ENCODE measurements at places on chromosomes 11 and 22. TPM values are rescaled to one million over a fixed set of nuclear protein-coding genes. Genes with fewer than 3 reads are reported as not detected.

Gene TRIM51
- not detected for total RNA-seq

Gene APOBEC3H
- 1.4 TPM for total RNA-seq

Gene CDHR5
- not detected for total RNA-seq

Gene SLC22A8
- total RNA-seq, result not detected

GRCh38 chr11:61963282-61964057 is 4.0 kb downstream of the FTH1 start:
- DNase-seq, result no peak
- peaks cover 22% of the 10 kb centered on the region for H3K4me1 ChIP-seq
- H3K4me3 ChIP-seq, result no peak overlapping the region
- H3K27ac ChIP-seq, result no peak overlapping the region
- peaks cover 56% of the 10 kb centered on the region for H3K36me3 ChIP-seq
- no peaks in the 10 kb centered on the region for H3K27me3 ChIP-seq

DNA sequence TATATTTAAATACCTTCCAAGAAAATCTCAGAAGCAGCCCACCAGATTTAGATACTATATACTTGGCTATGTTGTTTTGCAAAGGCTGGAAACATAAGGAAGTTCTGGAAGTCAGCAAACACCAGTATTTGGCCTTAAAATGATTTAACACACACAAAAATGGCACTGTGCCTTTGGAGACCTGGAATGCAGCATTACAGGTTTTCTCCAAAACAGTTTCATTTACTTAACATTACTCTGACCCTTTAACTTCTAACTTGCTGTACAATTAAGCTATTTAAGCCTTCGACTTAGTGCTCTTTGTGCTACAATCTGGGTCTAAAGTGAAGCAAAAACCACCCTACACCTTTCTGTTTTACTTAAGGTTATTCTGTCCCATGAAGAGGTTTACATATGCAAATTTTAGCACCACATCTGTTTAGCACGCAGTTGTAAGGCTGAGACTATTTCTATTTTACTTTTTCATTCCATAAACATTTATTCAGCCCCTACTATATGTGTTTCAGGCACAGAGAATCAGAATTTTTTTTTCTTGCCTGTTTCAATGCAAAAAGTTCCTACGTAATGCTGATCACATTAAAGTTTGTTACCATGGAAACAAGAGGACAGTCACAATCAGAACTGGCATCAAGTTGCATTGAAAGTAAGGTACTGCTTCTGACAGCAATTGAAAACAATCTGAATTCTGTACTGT is 70.3 kb downstream of the MAML2 start:
- no peaks in the 10 kb centered on the region for H3K27me3 ChIP-seq
- no peak overlapping the region for H3K27ac ChIP-seq
- no peaks in the 10 kb centered on the region for H3K4me1 ChIP-seq
- H3K36me3 ChIP-seq, result no peaks in the 10 kb centered on the region
- DNase-seq, result no peak

DNA sequence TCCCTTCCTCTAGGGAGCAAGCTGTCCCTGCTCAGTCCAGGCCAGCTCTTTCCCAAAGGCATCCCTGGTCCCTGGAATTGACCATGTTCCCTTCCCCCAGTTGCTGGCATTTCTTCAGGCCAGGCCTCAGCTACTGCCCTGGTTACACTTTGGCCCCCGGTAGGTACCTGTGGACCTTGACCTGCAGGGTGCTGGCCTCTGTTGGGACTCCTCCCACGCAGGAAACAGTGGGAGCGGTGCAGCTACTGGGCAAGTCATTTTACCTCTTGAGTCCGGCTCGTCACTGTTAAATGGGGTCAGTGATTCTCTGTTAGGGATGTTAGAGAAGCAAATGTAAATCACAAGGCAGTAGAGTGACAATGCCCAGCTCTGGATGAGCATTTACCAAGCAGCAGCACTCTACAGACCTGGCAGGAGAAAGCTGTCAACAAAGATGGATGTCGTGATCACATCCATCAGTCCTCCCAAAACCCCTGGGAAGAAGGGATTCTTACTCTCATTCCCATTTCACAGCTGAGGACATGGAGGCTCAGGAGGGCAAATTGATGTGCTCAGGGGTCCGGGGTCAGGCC is 16.9 kb downstream of the MYO7A start:
- H3K4me3 ChIP-seq, result no peak overlapping the region
- no peak for DNase-seq
- H3K4me1 ChIP-seq, result no peaks in the 10 kb centered on the region
- H3K27ac ChIP-seq, result no peak overlapping the region
- H3K27me3 ChIP-seq, result no peaks in the 10 kb centered on the region

GRCh38 chr11:131536159-131536558 is 165.7 kb downstream of the NTM start:
- DNase-seq, result no peak
- H3K4me1 ChIP-seq, result no peaks in the 10 kb centered on the region

- no peak overlapping the region for H3K27ac ChIP-seq
- no peaks in the 10 kb centered on the region for H3K27me3 ChIP-seq
- peaks cover 13% of the 10 kb centered on the region for H3K4me1 ChIP-seq
Observed at GRCh38 chr11:86571273-86571948, 101.0 kb downstream of the ME3 start.

DNA sequence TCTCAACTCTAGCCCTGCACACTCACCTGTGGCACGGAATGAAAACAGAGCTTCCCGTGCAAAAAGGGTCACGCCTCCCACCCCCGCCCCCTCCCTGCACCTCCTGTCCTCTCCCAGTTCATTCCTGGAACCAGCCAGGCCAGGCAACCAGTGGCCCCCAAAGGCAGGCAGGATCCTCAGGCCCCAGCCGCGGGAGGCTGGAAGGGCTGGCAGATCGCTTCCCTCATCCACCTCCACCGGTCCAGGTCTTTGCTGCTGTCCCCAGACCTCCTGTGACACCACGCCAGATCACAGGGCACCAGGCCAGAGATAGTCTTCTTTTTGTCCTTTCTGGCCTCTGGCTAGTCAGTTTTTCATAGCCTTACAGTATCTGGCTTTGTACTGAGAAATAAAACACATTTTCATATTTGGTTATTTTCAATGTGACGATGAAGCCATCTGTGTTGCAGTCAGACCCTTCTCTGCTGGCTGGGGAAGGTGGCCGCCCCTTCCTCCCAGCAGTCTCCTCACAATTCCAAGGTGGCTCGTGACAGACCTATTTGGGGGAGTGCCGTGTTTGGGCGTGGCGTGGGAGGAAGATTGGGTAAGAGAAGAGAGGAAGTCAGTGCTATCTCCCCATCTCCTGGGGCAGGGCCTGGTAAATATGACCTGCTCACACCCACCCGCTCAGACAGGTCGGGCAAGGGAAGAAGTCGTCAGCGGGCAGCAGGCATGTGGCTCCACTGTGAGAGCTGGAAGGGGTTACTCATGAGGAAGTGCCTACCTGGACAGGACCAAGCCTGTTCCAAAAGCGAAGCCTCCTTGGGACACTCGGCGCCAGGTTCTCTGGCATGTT is 9.1 kb downstream of the SSH3 start:
- DNase-seq, result no peak
- no peaks in the 10 kb centered on the region for H3K4me1 ChIP-seq
- no peak overlapping the region for H3K27ac ChIP-seq
- H3K4me3 ChIP-seq, result no peak overlapping the region
- H3K27me3 ChIP-seq, result no peaks in the 10 kb centered on the region
- H3K36me3 ChIP-seq, result peaks cover 44% of the 10 kb centered on the region

- H3K4me1 ChIP-seq, result peaks cover 38% of the 10 kb centered on the region
- H3K4me3 ChIP-seq, result no peak overlapping the region
- H3K27ac ChIP-seq, result no peak overlapping the region
- peaks cover 24% of the 10 kb centered on the region for H3K36me3 ChIP-seq
Observed at GRCh38 chr11:47516155-47516554, 36.8 kb downstream of the CELF1 start.

DNA sequence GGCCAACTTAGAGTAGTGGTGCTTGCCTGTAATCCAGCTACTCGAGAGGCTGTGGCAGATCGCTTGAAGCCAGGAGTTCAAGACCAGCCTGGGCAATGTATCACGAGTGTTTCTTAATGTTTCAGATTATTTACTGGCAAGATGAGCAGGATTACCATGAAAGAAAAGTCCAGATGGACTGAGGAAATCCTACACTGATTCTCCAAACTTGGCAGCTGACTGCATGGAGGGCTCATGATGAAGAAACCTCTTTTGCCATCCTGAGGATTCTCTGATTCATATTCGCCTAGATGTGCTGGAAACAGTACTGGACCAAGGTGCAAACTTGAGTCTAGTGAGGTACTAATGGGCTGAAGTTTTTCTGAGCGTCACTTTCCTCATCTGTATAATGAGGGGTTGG is 2.8 kb upstream of the SIDT2 start:
- peaks cover 9% of the 10 kb centered on the region for H3K4me1 ChIP-seq
- H3K4me3 ChIP-seq, result no peak overlapping the region
- H3K36me3 ChIP-seq, result no peaks in the 10 kb centered on the region
- H3K27me3 ChIP-seq, result no peaks in the 10 kb centered on the region
- no peak for DNase-seq

DNA sequence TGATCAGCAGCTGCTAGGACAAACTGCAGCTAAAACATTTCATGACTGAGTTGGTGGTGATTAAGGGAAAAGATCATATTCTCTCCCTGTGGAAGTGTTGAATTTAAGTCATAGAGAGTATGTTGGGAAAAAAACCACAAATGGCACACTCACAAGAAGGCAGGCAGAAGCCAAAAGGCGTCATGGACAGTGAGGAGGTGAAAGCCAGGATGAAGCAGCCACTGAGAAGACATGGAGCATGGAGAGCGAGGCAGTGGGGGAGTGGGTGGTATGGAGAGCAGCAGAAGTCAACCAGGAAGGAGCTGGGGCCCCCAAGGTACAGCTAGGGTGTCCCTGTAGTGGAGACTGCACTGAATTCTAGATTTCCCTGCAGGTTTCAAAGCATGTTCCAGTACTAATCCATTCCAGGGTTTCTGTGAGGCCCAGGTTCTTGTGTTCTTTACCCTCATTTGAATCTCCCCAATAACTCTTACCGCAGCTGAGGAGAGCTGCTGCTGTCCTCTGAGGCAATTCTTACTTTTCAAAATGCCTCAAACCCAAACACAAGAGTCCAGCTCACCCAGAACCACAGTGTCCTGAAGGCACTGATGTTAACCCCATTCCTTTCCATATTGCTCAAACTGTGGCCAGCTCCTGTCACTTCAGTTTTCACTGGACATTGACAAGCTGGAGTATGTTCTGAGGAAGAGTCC is 191.8 kb upstream of the E2F8 start:
- H3K36me3 ChIP-seq, result no peaks in the 10 kb centered on the region
- no peak for DNase-seq
- no peak overlapping the region for H3K4me3 ChIP-seq
- no peaks in the 10 kb centered on the region for H3K4me1 ChIP-seq

DNA sequence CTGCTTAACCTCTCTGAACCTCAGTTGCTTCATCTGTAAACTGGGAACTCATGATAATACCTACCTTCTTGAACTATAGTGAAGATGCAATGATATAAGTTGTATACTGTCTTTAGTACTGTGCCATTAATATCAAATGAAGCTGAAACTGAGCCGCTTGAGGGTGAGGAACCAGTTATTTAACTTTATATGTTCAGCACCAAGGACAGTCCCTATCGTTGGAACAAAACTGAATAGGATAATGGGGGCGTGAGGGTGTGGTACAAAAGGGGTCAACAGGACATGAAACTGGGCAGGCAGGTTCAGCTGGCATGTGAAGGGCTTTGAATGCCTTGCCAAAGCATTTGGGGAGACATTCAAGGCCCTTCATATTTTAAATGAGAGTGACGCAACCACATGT is 112.6 kb downstream of the C11orf91 start:
- no peak overlapping the region for H3K4me3 ChIP-seq
- H3K36me3 ChIP-seq, result no peaks in the 10 kb centered on the region
- no peaks in the 10 kb centered on the region for H3K4me1 ChIP-seq
- no peak for DNase-seq
- peaks cover 12% of the 10 kb centered on the region for H3K27me3 ChIP-seq
- H3K27ac ChIP-seq, result no peak overlapping the region

DNA sequence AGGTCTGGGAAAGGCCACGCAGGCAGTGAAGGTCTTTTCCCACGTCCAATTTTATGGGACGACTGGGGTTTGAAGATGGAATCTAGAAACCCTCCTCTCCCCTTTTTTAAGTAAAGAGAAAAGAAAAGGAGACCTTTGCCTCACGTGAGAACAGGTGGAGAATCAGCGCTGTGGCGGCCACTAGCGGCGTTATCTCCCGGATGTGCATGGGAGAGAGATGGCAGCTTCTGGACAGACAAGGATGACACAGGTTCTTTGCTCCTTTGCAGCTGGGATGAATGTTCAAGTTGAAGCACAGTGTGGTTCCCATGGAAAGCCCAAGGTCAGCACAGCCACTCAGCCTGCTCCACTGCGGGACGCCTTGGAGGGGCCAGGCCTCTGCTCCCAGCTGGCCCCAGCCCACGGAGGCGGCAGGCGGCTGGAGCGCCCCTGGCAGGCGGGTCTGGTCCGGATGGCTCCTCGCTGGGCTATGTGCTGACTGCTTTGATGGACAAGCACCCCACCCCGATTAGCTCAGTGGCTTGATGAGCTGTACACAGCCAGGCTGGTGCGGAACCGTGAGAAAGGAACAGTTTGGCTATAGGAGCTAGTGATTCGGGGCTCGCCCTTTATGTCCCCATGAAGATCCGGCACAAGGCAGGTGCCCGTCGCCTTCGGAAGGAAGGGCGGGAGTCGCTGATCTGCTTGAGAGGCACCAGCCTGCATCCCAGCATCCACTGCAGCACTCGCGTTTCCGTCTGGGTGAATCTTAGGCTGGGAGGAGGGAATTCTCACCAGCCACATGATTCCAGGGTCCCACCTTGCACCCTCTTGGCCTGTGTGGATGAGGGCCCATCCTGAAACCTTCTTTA is 14.5 kb upstream of the BID start:
- H3K4me1 ChIP-seq, result no peaks in the 10 kb centered on the region
- H3K27me3 ChIP-seq, result no peaks in the 10 kb centered on the region
- no peak for DNase-seq
- no peak overlapping the region for H3K4me3 ChIP-seq
- peaks cover 23% of the 10 kb centered on the region for H3K36me3 ChIP-seq

DNA sequence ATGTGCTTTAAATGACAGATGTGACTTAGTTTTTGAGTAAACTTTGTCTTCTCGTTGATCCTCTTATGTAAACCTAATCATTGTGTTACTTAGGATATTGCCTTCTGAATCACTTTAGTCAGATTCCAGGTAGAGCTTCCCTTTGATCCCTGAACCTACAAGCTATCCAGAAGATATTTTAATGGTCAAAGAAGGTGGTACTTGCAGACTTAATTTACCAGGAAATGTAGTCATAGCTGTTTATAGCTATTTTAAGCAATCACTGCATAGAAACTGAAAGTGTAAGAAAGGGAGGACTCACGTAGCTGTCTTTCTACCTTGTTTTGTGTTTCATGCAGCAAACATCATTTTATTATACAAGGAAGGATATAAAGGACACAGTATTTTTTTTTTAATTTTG is 189.5 kb downstream of the DDX10 start:
- peaks cover 6% of the 10 kb centered on the region for H3K4me1 ChIP-seq
- no peaks in the 10 kb centered on the region for H3K27me3 ChIP-seq
- no peak overlapping the region for H3K4me3 ChIP-seq
- H3K36me3 ChIP-seq, result no peaks in the 10 kb centered on the region
- DNase-seq, result no peak

DNA sequence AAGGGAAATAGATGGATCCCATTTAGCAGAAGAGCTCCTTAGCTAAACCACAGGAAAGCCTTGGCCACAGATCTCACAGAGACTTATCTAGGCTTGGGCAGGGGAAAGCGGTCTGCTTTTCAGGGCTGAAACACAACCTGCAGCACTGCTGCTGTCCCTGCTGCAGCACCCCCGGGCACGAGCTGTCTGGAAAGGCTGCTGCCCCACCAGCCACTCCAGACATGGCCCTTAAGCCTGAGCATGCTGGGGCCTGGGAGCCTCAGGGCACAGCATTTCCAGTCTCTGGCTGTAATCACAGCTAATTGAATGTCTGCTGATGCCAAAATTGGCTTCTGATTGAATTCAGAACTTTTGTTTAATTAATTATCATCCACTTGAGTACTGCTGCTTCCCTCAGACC is 115.0 kb downstream of the TMPRSS5 start:
- DNase-seq, result no peak
- no peaks in the 10 kb centered on the region for H3K27me3 ChIP-seq
- H3K36me3 ChIP-seq, result no peaks in the 10 kb centered on the region
- no peak overlapping the region for H3K27ac ChIP-seq
- H3K4me3 ChIP-seq, result no peak overlapping the region
- H3K4me1 ChIP-seq, result peaks cover 34% of the 10 kb centered on the region

Data from SJSA1 (cell line).